HS-27A (cell line): ENCODE measurements at places on chromosomes 16 and 17.

DNA sequence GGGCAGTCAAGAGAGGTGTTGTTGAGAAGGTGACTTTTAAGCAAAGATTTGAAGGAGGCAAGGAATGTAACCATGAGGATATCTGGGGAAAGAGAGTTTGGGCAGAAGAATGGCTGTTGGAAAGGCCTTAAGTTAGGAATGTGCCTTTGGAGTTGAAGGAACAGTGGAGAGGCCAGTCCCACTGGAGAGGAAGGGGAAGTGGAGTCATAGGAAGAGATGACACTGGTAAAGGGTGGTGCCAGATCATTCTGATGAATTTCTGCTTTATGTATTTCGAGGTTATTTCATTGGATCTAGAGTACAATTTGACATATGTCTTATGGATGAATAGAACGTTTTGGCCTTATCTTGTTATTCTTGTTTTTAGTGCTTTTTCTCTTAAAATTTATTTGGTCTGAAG, 93.5 kb downstream of the WWP2 start:
- DNase-seq, result no peak

GRCh38 chr17:35537601-35538141, at the start of gene SLFN12L:
Gene SLFN12L, minus strand, starts transcription at chr17:35537678. Its CDS starts 15,314 bp downstream, at chr17:35522364.
- no peak for DNase-seq

DNA sequence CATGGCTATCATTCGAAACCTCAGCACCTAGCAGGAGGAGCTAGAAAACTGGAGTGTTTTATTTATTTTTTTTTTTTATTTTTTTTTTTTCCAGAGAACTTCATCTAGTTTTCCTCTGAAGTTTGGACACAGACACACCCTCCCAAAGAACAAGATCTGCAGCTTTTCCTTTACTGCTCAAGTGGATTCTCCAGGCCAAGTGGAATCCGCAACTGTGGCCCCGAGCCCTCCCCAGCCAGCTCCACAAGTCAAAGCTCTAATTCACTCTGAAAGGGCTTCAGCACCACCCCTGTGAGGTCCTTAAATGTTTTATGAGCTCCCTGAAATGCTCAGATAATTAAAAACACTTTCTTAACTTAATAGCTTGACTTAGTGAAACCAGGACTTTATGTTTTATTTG, 332.1 kb upstream of the DYNLRB2 start:
- no peak for DNase-seq

DNA sequence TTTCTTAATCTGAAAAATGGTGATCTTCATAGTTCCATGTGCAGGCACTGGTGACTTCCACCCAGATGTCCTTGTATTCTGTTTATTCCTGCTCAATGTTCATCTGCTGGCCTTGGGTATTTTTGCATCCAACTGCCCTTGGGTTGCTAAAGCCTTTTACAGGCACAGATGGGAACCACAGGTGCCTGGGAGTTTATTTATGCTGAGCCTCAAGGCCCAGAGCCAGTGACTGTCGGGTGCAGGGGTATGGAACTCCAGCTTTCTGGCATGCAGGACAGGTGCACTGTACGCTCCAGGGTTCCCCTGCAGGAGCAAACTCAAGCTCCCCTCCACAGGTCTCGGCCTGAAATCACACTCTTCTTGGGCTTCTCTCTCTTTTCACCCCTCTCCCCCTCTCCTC, 22.3 kb downstream of the DYNLRB2 start:
- DNase-seq, result no peak
